ENCODE measurements at places on chromosomes 11 and 22. TPM values are rescaled to one million over a fixed set of nuclear protein-coding genes. Genes with fewer than 3 reads are reported as not detected.

The MFRP gene
- not detected for polyA plus RNA-seq

The CYP2D6 gene
- 2.5 TPM for polyA plus RNA-seq

- no peak for DNase-seq
Observed at GRCh38 chr11:58195939-58196338, 7.1 kb downstream of the OR9Q2 start.

DNA sequence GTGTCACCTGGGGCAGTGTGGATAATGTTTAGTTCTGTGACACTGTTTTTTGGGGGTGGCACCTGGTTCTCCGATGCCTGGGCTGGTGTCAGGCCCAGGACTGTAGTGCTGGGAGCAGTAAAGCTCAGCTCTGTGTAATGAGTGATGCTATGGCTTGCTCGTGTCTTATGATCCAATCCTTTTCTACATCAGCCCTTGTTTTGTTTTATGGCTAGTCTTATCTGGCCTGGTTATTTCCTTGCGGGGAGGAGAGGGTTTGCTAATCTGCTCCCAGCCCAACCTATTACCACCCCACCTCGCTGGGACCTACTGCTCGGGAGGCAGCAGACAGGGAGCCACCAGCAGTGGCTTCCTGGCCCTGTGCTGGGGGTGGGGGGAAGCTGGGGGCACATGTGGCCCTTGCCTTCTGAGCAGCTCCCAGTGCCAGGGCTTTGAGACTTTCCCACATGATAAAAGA, 35.0 kb upstream of the TPBGL start:
- no peak for DNase-seq

DNA sequence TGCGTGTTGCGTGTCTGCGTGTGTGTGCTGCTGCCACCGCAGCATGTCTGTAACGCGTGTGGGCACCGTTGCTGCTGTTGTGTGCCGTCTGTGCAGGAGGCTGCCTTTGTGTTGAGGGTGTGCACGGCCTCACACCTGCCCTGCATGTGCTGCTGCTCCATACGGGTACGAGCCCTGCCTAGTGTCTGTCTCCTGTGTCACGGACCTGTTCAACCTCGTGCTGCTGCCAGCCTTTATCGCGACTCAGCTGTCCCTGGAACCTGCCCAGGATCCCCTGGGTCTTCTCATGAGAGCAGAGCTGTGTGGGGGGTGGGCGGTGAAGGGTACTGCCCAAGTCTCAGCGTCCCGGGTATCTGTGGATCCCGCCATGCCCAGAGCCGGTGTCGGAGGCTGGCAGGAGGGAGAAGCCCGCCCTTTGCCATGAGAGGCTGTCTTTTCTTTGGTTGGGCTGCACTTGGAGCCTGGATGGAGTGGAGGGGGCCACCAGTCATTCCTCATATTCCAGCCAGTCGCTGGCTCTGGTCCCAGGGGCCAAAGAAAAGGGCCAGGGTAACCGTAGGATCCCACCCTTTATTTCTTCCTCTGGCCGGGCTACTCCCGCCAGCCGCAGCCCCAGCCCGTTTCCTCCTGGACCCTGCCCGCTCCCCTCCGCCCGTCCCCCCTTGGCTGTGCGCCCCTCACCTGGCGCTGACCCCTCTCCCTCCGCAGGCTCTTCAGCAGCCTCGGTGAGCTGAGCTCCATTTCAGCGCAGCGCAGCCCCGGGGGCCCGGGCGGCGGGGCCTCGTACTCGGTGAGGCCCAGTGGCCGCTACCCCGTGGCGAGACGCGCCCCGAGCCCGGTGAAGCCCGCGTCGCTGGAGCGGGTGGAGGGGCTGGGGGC, 7.8 kb upstream of the ACR start:
- no peak for DNase-seq

- no peak for DNase-seq
Observed at GRCh38 chr11:63909591-63910506, 7.1 kb downstream of the RCOR2 start.

DNA sequence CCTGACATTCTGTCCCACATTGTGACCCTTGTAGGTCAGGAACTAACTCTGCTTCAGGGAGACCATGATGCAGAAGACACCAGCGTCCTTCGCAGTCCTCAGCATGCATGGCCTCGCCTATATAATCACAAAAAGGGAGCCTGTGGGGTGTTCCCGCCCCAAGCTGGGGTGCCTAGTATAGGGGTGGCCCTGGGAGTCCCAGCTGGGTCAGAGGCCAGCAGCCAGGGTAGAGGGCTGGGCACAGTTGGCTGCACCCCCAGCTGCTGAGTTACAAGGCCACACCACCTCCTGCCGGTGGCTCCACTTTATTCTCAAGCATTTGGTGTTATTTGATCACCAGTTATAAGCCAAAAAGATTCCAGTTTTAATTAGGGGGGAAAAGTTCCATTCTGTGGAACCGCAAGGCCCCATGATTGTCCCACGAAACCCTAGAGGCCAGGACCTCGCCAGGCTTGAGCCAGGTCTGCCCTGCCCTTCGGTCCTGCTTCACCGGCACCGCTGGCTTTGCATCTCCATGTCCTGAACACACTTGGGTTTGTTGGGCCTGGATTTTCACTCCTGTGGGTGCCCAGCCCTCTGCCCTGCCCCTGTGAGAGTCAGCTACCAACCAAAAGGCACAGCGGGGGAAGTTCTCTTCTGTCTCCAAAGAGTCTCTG, 15.0 kb upstream of the GNB1L start:
- DNase-seq = no peak

DNA sequence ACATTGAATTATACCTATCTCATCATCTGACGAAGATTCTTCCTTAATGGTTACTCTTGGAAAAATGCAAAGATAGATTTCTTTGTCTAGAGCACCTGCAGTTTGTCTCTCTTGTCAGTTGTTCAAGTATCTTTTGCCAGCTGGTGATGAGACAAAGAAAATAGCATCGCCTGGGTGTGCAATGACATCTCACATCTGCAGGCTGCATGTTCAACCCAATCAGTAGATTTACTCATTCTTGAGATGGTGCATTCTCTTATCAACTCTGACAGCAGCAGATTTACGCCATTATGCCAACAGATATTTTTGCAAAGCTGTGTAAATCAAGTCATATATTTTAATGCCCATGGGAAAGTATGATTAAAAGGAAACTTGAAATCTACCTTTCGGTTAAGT, 164.6 kb upstream of the PDGFD start:
- no peak for DNase-seq

DNA sequence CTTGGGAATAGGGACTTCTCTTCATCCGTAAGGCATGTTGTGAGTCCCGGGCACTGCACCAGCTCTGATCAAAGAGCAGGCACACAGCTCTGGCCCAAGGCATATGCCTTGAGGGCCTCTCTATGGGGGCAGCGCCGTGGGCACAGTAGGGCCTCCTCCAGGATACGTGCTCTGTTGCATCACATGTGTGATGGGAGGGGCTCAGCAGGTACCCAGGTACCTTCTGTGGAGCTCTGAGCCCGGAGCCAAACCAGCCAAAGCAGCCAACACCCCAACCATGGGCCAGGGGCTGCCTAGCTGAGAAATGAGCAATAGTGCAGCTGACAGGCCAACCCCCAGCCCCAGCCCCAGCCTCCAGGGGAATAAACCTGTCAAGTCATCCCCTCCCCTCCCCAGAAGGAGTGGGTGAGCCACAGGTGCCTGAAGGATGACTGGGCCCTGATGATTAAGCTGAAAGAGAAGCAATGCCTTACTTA, 79.7 kb upstream of the SHISAL1 start:
- no peak for DNase-seq

DNA sequence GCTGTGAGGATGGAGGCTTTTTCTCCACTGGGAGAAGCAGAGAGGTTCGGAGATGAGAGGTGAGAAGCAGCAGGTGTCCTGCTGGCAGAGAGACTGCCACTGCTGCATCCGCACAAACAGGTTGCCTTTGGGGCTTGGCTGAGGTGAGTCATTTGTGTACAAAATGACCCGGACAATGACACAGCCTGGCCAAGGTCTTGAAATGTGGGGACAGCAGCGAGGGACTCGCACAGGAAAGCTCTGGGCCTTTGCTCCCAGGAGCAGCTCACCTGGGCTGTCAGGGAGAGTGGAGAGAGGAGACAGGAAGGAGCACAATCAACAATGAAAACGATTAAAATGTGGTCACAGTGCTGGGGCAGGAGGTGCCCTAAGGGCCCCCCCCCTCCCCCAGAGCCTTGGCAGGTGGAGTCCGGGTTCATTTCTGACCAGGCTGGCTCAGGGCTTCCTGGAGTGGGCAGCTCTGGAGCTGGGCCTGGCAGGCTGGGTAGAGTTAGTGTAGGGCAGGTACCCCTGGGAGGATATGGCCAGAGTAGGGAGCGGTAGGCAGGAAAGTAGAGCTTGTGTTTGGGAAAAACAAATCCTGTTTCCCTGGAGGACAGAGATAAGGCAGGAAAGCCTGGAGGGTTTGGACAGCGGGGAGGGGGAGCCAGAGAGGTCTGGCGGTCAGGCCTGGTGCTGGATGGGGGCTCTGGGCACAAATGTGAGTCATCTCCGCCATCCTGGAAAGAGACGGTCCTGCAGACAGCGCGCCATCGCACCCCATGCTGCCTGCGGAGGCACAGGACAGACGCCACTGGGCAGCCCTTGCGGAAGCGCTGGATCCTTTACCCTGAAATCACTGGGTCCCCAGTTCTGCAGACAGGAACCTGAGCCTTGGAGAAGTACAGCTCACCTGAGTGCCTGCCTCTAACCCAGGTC, 37.8 kb upstream of the CELSR1 start:
- no peak for DNase-seq

- no peak for DNase-seq
Observed at GRCh38 chr11:73152861-73153483, 10.9 kb upstream of the FCHSD2 start.

Data from left renal pelvis (tissue), 4 donors.